A673 (cell line): ENCODE measurements at places on chromosomes 4 and X.
A peak's percentile ranks its signal among the peaks of the same experiment; 100 is the strongest.

DNA sequence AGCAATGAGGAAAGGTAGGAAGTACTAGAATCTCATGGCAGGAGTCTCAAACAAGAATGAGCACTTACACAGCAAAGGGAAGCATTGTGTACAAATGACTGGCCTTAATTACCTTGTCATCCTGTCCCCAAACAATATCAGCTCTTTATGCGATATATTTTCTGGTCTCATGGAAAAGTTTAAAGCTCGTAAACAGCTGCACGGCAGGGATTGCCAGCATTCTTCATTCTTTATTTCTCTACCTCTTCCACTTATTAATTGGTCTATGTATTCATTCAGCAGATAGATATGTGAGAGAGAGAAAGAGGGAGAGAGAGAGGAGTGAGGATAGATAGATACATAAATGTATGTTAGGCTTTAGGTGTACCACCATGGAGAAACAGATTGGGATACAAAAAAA, 155.8 kb upstream of the FAT4 start:
- no peak overlapping the region for H3K4me3 ChIP-seq
- no peaks in the 10 kb centered on the region for H3K27me3 ChIP-seq
- no peaks in the 10 kb centered on the region for H3K4me1 ChIP-seq
- no peak overlapping the region for H3K27ac ChIP-seq
- DNase-seq = no peak
- no peaks in the 10 kb centered on the region for H3K36me3 ChIP-seq

DNA sequence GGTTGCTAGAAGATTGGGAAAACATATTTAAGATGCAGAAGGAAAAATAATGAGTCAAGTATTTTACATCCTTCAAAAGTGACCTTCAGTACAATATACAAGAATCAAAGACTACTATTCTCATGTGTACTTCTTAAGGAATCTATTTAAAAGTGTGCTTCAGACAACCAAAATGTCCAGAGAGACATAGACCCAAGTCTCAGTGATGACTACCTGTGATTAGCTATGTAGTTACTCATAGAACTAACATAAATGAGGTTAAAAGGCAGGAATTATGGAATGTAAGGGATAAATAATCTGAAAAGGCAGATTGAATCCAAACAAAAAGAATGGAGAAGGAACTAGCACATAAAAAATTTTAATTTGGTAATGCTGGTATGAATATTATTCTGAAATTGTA, 634.7 kb upstream of the FAM241A start:
- no peaks in the 10 kb centered on the region for H3K4me1 ChIP-seq
- no peak for DNase-seq
- H3K4me3 ChIP-seq = no peak overlapping the region
- no peaks in the 10 kb centered on the region for H3K36me3 ChIP-seq
- no peak overlapping the region for H3K27ac ChIP-seq

DNA sequence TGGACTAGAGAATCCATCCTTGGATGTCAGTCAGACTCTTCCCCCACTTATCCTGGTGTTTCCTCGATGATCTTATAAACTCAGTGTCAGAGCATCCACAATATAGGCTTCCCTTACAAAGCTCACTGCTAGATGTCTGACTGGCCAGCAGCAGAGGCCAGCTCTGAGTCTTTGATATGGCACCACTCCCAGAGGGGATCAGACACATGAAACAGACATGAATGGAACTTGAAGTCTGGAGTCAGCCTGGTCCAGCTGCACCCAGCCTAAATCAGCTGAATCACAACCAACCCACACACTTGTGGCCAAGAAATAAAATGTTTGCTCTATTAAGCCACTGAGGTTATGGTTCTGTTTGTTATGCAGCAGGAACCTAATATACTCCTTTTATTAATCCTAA, 129.6 kb upstream of the MED14 start:
- no peaks in the 10 kb centered on the region for H3K36me3 ChIP-seq
- no peaks in the 10 kb centered on the region for H3K4me1 ChIP-seq
- H3K27me3 ChIP-seq = no peaks in the 10 kb centered on the region
- H3K4me3 ChIP-seq = no peak overlapping the region
- H3K27ac ChIP-seq = no peak overlapping the region

GRCh38 chr4:21507439-21507838, 441.1 kb downstream of the KCNIP4 start:
- no peaks in the 10 kb centered on the region for H3K4me1 ChIP-seq
- no peaks in the 10 kb centered on the region for H3K36me3 ChIP-seq
- H3K27ac ChIP-seq = no peak overlapping the region
- H3K27me3 ChIP-seq = no peaks in the 10 kb centered on the region
- no peak overlapping the region for H3K4me3 ChIP-seq
- peak; percentile 27 for DNase-seq
